ENCODE measurements at places on chromosomes 3 and 15.

GRCh38 chr3:56133423-56133822 is 334.8 kb downstream of the ERC2 start:
- DNase-seq: no peak

GRCh38 chr3:127399154-127399553 is 111.3 kb upstream of the PRR20G start:
- DNase-seq: no peak

GRCh38 chr15:65245096-65245856 is 34.0 kb upstream of the CILP start:
- DNase-seq: no peak

- no peak for DNase-seq
These were observed 159.3 kb downstream of the IL1RAP start for GRCh38 chr3:190673148-190673547.

GRCh38 chr3:145681181-145681580 is 479.8 kb downstream of the PLOD2 start:
- no peak for DNase-seq

DNA sequence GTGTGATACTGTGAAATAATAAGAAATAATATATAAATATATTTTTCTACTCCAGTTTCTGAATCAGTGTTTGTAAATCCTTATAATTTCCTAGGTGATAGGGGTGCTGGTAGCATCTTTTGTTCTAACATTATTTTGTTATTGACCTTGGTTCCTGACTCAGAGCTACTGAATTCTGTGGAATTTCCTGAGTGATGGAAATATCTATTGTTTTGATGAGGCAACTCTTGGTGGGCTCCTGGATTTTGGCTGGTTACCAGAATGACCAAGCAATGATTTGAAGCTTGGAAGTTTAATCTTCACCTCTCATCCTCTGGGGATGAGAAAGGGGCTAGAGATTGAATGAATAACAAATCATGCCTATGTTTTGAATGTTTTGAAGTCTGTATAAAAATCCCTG is 377.3 kb downstream of the LPP start:
- no peak for DNase-seq

- DNase-seq: no peak
These were observed 308.4 kb downstream of the SQOR start for GRCh38 chr15:45943240-45943639.

DNA sequence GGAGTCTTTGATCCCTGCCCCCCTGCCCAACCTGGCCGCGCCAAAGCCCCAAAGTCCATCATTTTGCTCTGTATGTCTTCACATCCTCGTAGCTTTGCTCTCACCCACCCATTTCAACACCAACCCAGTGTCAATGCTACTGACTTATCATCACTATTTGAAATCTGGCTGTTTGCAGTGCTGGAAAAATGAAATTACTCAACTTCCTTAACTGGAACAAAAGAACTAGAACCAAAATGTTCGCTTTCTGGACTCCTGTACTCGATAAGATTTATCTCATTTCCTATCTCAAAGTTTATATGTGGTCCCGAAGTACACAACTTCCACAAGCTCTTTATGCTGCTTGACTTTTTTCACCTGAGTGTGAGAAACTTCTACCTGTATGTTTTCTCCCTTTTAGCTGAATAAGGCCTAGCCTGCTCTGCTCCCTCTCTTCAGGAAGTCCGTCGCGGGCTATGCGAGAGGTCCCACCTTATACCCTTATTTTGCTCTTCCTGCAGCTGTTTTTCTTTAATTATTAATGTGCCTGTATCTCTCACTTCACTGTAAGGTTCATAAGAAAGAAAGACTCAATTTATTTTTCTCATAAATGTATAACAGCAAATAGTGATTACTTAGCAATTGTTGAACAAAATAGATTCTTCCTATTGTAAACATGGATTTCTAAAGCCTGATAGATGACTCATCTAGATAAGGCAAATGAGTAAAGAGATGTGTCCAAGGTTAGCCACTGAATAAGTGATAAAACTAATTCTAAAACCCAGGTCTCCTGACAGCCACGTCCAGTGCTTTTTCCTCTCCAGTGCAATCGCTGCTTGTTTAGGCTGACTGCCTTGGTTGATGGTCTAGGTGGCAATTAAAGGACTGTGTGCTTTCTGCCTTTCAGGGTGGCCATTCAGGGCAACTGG is 464.1 kb upstream of the TPRG1 start:
- no peak for DNase-seq

GRCh38 chr15:72796515-72797337 is 13.2 kb upstream of the ADPGK start:
- DNase-seq: peak; percentile 44

DNA sequence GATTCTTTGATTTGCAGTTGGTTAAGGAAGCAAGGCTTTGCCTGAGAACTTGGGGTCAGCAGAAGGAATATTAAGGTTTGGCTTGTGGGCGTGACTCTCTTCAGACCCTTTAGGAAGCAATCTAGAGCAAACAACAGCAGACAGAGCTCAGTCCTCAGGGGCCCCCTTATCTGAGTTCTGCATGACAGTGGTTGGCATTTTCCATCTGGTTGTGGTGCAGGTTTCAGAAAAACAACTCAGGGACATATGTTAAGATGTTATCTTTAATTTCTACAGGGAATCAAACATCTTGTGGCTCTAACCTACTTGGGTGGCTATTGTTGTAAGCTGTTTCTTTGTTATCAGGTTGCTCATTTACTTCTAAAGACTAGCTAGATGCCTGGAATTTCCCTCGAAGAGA is 141.4 kb downstream of the VPS8 start:
- no peak for DNase-seq

GRCh38 chr3:126665959-126666657 is 11.2 kb upstream of the TXNRD3 start:
- DNase-seq: no peak

- no peak for DNase-seq
These were observed 869 bp downstream of the PLA1A start for GRCh38 chr3:119598410-119599098.

DNA sequence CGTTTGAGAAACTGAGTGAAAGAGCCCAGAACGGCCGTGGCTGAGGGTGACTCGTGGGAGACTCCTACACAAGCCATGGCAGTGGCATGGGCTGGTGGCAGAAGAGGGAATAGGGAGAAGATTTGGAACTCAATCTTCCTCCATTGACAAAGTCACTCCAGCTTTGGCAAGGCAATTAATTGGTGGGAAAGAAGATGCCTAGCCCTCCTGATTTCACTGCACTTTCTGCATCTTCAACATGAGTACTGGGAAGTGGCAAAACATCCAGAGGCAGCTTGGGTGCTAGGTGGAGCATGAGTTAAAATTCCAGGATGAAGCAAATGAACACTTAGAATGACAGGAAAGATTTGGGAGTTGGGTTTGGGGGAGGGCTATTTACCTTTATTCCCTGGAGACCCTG is 1.4 kb upstream of the TGFBR2 start:
- no peak for DNase-seq

- DNase-seq: no peak
These were observed 521.2 kb downstream of the FOXP1 start for GRCh38 chr3:71062037-71062932.

- DNase-seq: no peak
These were observed 3.6 kb upstream of the SHC4 start for GRCh38 chr15:48967336-48967735.

DNA sequence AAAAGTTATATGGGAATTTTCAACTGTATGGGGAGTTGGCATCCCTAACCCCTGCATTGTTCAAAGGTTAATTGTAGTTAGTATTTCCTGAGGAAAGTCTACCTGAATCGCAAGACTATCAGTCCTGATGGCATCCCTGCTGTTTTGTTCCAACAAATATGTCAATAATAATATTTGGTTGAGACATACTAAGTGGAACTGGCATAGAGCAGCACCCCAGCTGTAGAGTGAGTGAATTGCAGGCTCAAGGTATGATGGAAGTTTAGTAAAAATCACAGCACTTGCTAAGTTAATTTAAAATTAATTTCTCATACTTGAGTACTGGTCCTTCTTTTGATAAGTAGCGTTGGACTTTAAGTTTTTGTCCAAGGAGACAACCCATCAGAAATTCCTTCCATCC is 18.0 kb upstream of the COMMD2 start:
- DNase-seq: no peak

DNA sequence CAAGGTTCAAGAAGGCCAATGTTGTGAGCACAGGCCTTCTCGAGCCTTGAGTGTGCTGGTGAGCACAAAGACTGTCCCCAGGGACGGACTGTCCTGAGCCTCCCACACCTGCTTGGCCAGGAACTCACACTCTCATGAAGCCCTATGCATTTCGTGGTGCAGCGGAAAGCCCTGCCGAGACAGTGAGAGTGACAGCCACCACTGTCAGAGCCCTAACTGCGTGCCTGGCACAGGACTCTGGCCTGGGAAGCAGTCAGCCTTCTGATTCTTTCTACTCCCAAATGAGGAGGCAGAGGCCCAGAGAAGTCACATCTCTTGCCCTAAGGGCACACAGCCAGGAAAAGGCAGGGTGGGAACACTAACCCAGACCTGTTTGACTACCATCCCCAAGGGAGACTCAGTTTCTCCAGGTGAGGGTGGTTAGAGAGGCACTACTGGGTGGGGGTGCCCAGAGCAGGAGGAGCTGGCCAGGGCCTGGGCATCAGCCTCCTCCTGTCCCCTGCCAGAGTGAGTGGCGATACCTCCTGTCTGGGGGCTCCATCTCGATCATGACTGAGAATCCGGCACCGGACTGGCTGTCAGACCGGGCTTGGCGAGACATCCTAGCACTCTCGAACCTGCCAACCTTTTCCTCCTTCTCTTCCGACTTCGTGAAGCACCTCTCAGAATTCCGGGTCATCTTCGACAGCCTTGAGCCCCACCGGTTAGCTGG is 50.8 kb downstream of the SEMA3G start:
- no peak for DNase-seq

DNA sequence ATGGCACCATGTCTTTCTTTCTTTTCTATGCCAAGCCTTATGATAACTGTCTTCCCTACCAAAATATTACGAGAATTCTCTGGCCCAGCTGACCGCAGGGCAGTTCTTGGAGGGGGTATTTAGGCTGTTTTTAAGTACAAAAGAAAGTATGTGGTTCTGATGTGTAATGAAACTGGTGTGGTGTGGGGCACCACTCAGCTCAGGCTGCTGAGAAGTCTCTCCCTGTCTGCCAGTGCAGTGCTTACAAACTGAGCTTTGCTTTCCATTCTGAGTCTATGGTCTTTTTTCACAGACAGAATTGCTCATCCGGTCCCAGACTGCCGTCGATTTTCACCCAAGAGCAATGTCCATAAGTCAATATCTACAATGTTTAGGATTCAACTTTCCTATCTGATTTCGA is 847.6 kb downstream of the NTRK3 start:
- DNase-seq: no peak

DNA sequence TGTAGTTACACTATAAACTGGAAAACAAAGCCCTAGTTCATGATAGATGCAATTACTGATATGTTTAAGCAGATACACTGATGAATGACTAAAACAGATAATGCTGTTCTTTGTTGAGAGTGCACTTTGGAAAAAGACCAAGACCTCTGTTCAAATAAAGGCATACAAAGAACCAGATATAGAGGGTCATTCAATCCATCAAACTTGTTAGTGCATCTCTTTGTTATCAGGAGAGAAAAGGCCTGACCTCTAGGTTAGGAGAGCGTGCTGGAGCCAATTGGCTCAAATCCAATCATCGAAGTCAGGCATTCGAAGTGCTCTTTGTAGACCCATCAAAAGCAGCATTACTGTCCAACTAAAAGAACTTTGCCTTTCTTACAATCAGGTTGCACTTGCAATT is 124.2 kb downstream of the TFG start:
- no peak for DNase-seq

DNA sequence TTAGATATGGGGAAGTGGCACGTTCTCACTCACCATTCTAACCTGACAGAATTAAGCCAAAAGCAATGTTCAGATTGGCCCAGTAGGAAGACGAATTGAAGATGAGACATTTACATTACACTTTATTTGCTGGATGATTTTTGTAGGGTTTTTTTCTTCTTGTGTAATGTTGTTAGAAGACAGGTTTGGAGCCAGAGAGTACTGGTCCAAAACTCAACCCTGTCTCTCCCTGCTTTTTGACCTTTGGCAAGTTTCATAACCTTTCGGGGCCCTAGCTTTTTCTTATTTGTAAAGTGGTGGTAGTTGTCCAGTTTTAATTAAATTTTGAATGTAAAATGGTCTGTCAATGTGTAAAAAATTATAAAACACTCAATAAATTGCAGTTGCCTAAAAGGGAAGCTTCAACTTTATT is 29.5 kb downstream of the PDE8A start:
- no peak for DNase-seq

GRCh38 chr3:120407508-120408287 is 43.1 kb downstream of the FSTL1 start:
- no peak for DNase-seq

DNA sequence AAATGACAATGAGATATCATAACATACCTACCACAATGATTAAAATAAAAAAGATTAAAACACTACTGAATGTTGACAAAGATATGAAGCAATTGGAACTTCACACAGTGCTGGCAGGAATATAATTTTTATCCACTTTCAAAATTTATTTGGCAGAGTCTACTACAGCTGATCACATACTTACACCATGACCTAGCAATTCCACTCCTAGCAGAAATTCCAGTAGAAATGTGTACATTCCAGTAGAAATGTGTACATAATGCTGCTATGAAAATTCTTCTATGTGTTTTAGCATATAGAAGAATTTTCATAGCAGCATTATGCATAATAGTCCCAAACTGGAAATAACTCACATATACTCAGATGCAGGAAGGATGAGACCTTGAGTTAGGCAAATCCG is 43.5 kb downstream of the IFT57 start:
- DNase-seq: no peak

DNA sequence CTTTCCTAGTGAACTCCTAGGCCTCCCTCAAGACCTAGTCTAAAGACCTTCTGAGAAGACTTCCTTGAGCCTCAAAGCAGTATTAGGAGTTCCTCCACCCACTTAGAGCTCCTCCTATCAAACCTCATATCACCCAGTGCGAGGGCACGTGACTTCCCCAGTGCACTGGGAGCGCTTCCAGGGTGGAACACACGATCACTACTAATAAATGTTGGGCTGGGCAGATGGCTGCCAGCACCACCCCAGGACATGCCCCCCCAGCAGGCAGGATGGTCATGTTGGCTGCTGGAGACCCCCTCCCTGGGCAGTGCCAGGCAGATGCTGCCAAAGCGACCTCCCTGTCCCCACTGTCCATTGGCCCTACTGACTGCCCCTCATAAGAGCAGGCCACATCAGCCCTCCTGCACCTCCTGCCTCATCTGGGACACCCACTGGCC is 8.5 kb upstream of the PLXND1 start:
- DNase-seq: no peak

- no peak for DNase-seq
These were observed 77.4 kb downstream of the SEC22A start for GRCh38 chr3:123279121-123279520.

DNA sequence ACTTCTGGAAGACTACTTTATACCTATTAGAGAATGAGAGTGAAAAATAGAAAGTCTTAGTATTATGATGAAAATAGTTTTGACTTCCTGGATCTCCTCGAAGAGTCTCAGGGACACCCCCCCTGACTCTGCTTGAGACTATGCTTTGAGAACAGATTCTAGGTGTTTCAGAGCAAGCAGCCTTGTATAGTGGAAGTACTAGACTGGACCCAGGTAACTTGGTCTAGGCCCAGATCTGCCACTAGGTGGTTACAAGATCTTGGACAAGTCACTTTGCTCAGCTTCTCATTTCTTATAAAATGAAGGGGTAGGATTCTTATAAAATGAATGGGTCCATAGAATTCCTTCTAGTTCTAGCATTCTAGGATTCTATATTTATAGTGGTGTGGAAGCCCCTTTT is 9.1 kb downstream of the ABHD5 start:
- no peak for DNase-seq

GRCh38 chr3:17116007-17116600 is 231.3 kb downstream of the PLCL2 start:
- no peak for DNase-seq

- DNase-seq: no peak
These were observed 58.4 kb upstream of the POLG start for GRCh38 chr15:89393056-89393455.

Measured in GM04504 (cell line).